Keratinocyte (primary cell): ENCODE measurements at places on chromosomes 12 and 14.
A peak's percentile ranks its signal among the peaks of the same experiment; 100 is the strongest.

DNA sequence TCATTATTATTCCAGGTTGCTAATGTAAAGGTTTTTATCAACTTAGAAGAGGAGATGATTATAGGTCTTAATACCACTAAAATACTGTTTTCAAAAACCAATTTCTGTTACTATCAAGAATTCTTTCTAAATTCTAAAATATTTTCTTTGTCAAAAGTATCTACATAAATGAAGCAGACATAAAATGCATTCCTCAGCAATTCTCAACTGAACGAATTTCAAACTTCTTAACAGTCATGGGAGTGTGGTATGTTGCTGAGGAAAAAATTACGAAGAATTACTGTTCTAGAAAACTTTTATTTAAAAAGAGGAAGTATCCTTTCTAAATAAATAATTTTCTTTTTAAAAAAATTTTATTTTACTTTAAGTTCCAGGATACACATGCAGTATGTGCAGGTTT, 146.4 kb downstream of the SLC2A13 start:
- no peak for DNase-seq

DNA sequence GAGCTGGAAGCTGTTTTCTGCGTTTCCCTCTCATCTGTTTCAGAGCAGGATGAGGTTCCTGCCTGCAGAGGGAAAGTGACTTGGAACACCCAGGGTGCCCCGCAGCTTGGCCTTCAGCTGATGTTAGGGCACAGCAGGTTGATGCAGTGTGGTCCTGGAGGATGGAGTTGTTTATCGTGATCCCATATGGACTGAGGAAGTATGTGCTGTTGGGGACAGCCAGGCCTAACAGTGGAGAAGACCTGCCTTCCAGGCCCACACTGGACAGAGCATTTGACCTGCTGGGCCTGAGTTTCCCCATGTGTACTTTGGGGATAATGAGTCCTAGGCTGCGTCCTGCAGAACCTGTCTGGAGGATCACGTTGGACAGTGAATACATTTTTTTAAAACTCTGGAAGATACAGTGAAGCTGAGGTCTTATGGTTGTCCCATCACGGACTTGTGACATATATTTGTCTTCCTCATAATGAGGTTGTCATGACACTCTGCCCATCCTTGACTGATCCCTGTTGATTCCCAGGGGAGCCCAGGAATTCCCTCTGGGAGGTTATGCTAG, 12.8 kb downstream of the SERPINA1 start:
- no peak for DNase-seq

DNA sequence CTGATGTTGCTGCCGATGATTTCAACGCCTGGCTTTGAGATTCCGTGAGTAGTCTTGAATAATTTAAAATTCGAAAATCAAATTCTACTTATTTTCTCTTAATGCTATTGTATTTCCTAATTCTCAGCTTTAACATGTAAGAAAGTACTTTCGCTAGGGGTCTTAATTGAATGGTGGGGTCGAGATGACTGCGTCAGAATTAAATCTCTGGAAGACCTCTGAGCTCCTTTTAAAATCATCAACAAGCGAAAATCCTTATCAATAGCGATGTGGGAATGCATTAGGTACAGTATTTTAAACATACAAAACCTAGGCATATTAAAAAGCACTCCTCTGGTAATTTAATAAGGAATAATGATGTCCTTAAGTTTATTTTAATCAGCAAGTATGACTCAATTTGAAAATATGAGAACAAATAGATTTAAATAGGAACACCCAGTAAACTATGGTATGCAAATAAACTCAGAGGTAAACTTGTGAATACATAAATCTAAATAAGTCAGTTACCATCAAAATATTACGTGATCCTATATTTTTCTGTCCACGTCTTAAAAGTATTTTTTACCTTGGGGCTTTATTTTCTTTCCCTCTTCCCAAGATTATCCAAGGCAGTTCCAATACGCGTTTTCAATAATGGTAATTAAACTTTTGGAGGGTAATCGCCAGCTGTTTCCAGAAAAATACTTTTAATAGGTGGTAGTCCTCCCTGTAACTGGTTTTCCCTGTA, 1.4 kb downstream of the FOXA1 start:
- no peak for DNase-seq

GRCh38 chr12:122197612-122197966, 5.9 kb upstream of the B3GNT4 start:
- no peak for DNase-seq

GRCh38 chr12:69337311-69338090, 10.7 kb upstream of the LYZ start:
- DNase-seq = no peak

- DNase-seq = peak; percentile 15
These were observed 48.0 kb downstream of the DRAM1 start for GRCh38 chr12:101925361-101925760.

- DNase-seq = no peak
These were observed 23.2 kb downstream of the HSPB8 start for GRCh38 chr12:119201789-119202543.

DNA sequence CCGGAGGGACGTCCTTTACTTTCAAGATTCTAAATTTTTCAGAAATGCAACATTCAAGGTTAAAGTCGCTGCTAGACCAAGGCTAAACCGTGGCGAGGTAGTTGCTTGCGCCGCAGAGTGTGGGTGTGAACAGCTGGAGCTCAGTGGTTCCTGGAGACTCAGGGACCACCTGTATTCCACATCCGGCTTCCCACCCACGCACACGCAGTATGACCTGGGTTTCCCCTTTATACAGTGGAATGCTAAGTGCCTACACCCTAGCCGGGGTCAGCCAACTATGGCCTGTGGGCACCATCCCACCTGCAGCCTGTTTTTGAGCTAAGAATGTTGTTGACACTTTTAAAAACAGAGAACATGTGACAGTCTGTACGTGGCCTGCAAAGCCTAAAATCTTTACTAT, 42.9 kb upstream of the TESC start:
- no peak for DNase-seq

DNA sequence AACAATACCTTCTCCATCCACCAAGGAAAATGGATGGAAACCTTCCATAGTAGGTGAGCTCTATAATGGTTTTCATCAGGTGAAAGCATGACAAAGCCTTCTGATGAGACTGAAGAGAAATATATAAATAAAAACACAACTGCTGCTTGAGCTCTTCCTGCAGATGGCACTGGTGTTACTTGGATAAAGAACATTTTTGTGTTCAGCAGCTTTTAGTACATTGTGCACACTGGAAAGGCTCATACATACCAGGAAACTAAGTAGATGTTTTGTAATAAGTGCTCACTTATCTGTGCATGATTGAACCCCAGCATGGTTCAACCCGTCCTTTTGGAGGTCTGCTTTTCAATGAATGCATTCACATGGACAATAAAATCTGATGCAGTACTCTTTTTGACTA, 357.3 kb upstream of the MIS18BP1 start:
- DNase-seq = no peak
